Endothelial cell (in vitro differentiated cells): ENCODE measurements at places on chromosomes 16 and 17. TPM values are rescaled to one million over a fixed set of nuclear protein-coding genes. Genes with fewer than 3 reads are reported as not detected.

The DPEP1 gene
- 118 TPM for total RNA-seq

The RAP1GAP2 gene
- total RNA-seq, result 10.6 TPM

The CX3CL1 gene
- 9.2 TPM for total RNA-seq

The MRPS34 gene
- total RNA-seq, result 62.7 TPM

The KIF2B gene
- not detected for total RNA-seq

The DERL2 gene
- 83.4 TPM for total RNA-seq

The EME1 gene
- total RNA-seq, result 6.1 TPM

The NOXO1 gene
- total RNA-seq, result 0.23 TPM

The CDH5 gene
- total RNA-seq, result 1,308 TPM

The TBC1D28 gene
- not detected for total RNA-seq

The PDPK1 gene
- total RNA-seq, result 33.6 TPM

The KRT39 gene
- 0.15 TPM for total RNA-seq

The PEMT gene
- 29.7 TPM for total RNA-seq

- H3K27me3 ChIP-seq, result no peaks in the 10 kb centered on the region
- H3K27ac ChIP-seq, result no peak overlapping the region
- DNase-seq, result no peak
- no peaks in the 10 kb centered on the region for H3K4me1 ChIP-seq
- H3K36me3 ChIP-seq, result no peaks in the 10 kb centered on the region
These were observed 64.0 kb downstream of the SOX9 start for GRCh38 chr17:72184805-72185204.

DNA sequence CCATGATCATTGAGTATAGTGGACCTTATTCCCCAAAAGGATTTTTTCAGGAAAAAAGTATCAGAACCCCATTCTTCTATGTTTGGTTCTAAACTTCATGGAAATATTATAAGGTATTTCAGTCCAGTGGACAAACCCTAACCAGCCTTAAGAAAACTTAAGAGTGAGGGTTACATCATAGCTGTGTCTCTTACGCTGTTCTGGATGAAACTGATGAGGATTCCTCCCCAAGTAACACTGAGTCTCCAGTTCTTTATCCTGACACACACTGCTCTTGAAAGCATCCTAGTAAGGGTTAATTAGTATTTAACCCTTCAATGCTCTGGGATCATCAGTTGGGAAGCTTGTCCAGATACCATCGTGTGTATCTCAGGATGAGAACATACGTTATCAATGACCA, 5.0 kb downstream of the LYRM1 start:
- H3K4me1 ChIP-seq, result peaks cover 53% of the 10 kb centered on the region
- no peak for DNase-seq
- no peak overlapping the region for H3K4me3 ChIP-seq
- peaks cover 5% of the 10 kb centered on the region for H3K27me3 ChIP-seq
- no peak overlapping the region for H3K27ac ChIP-seq

GRCh38 chr17:80102664-80103448, 1.5 kb downstream of the GAA start:
- peaks cover 8% of the 10 kb centered on the region for H3K36me3 ChIP-seq
- peaks cover 9% of the 10 kb centered on the region for H3K4me1 ChIP-seq
- H3K27me3 ChIP-seq, result peaks cover 17% of the 10 kb centered on the region
- DNase-seq, result no peak
- no peak overlapping the region for H3K27ac ChIP-seq
- H3K4me3 ChIP-seq, result peak overlapping the region; percentile 5

- peaks cover 7% of the 10 kb centered on the region for H3K36me3 ChIP-seq
- H3K27me3 ChIP-seq, result peaks cover 2% of the 10 kb centered on the region
- H3K4me1 ChIP-seq, result no peaks in the 10 kb centered on the region
- no peak for DNase-seq
- no peak overlapping the region for H3K4me3 ChIP-seq
These were observed 33.4 kb upstream of the CLEC18A start for GRCh38 chr16:69917739-69918138.

GRCh38 chr17:64178011-64178825, 48.3 kb upstream of the ERN1 start:
- H3K36me3 ChIP-seq, result peaks cover 5% of the 10 kb centered on the region
- DNase-seq, result no peak
- H3K4me1 ChIP-seq, result peaks cover 12% of the 10 kb centered on the region
- no peak overlapping the region for H3K27ac ChIP-seq

DNA sequence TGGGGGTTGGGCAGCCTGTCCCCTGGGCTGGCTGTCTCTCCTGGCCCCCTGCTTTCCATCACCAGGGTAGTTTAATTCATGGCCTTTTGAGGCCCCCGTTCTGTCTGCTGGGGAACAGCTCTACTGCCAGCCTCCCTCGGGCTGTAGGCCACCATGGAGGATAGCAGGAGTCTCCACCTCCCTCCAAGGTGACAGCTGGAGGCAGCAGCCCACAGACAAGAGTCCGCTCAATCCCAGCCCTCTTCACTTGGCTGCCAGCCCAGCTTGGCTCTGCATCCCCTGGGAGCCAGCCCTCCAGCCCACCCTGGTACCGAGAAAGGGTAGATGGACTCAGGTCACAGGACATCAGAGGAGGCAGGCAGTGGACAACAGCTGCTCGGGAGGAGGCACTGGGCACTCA, 194.6 kb upstream of the SDK2 start:
- no peak overlapping the region for H3K27ac ChIP-seq
- H3K4me1 ChIP-seq, result peaks cover 4% of the 10 kb centered on the region
- peaks cover 5% of the 10 kb centered on the region for H3K27me3 ChIP-seq
- H3K4me3 ChIP-seq, result no peak overlapping the region
- no peak for DNase-seq

GRCh38 chr16:69276148-69277115, 34.7 kb upstream of the VPS4A start:
- H3K27ac ChIP-seq, result no peak overlapping the region
- peaks cover 3% of the 10 kb centered on the region for H3K4me1 ChIP-seq
- DNase-seq, result no peak
- H3K27me3 ChIP-seq, result no peaks in the 10 kb centered on the region

DNA sequence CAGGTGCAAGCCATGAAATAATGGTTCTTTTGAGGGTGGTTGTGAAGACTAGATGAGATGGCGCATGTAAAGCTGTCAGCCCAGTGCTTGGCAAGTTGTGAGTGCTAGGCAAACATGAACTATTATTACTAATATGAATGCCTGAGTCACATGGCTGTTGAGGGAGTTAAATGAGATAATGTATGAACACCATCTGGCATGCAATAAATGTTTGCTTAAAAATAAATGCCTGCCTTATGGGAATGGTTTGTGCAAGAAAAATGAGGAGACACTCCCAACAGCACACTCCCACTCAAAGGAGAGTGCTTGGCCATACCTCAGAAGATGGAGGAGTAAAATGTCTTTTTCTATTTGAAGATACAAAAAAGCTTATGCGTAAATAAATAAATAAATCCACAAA, 3.6 kb downstream of the MAPK3 start:
- H3K36me3 ChIP-seq, result peaks cover 5% of the 10 kb centered on the region
- H3K27me3 ChIP-seq, result peaks cover 7% of the 10 kb centered on the region
- H3K4me3 ChIP-seq, result peak overlapping the region; percentile 50
- peaks cover 7% of the 10 kb centered on the region for H3K4me1 ChIP-seq
- H3K27ac ChIP-seq, result no peak overlapping the region

GRCh38 chr17:77631307-77631706, 327.2 kb upstream of the TNRC6C start:
- DNase-seq, result no peak
- H3K4me3 ChIP-seq, result no peak overlapping the region
- peaks cover 5% of the 10 kb centered on the region for H3K4me1 ChIP-seq
- H3K27ac ChIP-seq, result no peak overlapping the region
- H3K36me3 ChIP-seq, result no peaks in the 10 kb centered on the region
- H3K27me3 ChIP-seq, result peaks cover 4% of the 10 kb centered on the region

GRCh38 chr17:57259306-57259705, 3.0 kb downstream of the MSI2 start:
- peak overlapping the region; percentile 97 for H3K4me3 ChIP-seq
- peaks cover 6% of the 10 kb centered on the region for H3K27me3 ChIP-seq
- peaks cover 38% of the 10 kb centered on the region for H3K4me1 ChIP-seq
- DNase-seq, result no peak
- no peak overlapping the region for H3K27ac ChIP-seq

- peaks cover 41% of the 10 kb centered on the region for H3K36me3 ChIP-seq
- peak overlapping the region; percentile 76 for H3K27ac ChIP-seq
- peak overlapping the region; percentile 91 for H3K4me3 ChIP-seq
These were observed 820 bp downstream of the TLCD1 start for GRCh38 chr17:28725166-28725659.

DNA sequence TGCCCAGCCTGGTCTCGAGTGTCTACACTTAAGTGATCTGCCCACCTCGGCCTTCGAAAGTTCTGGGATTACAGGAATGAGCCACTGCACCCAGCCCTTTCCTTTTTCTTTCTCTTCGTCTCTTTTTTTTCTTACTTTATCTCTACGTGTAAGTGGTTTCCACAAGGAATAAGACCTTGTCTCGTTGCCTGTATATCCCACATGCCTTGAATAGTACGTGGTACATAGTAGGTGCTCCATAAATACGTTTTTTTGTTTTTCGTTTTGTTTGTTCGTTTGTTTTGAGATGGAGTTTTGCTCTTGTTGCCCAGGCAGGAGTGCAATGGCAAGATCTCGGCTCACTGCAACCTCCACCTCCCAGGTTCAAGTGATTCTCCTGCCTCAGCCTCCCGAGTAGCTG, 86.0 kb downstream of the YPEL2 start:
- no peak overlapping the region for H3K27ac ChIP-seq
- no peak for DNase-seq
- H3K36me3 ChIP-seq, result no peaks in the 10 kb centered on the region
- peaks cover 2% of the 10 kb centered on the region for H3K27me3 ChIP-seq

DNA sequence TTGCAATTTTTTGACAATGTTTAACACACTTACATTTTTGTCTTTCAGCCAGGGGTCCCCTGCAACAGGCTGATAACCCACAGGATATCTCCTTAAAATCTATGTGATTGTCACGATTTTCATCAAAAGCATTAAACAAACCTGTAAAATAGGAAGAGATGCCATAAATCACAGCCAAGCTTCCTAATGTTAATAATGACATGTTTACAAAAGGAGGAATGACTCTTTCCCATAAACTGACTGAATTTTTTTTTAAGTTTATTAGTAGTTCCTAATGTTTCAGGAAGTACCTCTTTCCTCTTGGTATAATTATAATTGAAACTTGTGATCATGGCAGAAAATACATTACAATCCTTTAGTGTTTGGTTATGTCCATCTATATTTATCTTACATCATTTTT, 119.6 kb downstream of the CA4 start:
- H3K4me3 ChIP-seq, result no peak overlapping the region
- peaks cover 3% of the 10 kb centered on the region for H3K4me1 ChIP-seq
- H3K27me3 ChIP-seq, result no peaks in the 10 kb centered on the region
- DNase-seq, result no peak

DNA sequence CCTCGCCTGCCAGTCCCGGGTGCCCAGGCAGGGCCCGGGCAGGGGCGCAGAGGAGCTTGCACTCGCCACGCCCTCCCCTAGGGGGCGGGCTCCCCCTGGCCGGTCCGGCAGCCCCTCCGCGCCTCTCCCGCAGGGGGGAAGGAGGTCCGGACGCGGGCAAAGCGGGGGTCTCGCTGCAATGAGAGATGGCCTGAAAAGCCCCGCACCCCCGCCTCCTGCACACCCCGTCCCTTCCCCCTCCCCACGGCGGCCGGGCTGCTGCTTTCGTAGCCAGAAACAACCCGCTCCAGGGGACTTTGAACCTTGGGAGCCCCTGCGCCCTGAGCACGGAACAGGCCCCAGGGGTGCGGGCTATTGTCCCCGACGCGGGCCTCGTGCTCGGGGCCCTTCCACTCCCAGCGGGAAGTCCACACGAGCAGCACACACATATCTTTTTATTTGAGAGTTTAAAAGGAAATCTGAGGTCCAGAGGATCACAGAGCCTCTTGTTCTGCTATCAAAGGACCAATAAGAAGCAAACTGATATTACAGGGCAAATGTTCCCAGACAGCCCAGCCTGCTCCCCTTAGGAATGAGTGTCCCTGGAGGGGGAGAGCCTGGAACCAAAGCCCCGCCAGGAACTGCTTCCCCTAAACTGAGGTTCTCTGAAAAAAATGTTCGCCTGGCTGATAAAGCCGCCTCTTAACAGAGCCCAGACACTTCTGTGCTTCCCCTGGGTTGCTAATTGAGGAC, 5.8 kb upstream of the CBX4 start:
- H3K27ac ChIP-seq, result no peak overlapping the region
- peaks cover 14% of the 10 kb centered on the region for H3K27me3 ChIP-seq
- no peak overlapping the region for H3K4me3 ChIP-seq
- H3K36me3 ChIP-seq, result no peaks in the 10 kb centered on the region

- H3K4me1 ChIP-seq, result peaks cover 25% of the 10 kb centered on the region
- peaks cover 9% of the 10 kb centered on the region for H3K36me3 ChIP-seq
- peak within 1 kb of the TSS; percentile 89 for H3K27ac ChIP-seq
- peaks cover 19% of the 10 kb centered on the region for H3K27me3 ChIP-seq
- peak; percentile 42 for DNase-seq
These were observed at the start of gene PLEKHH3 for GRCh38 chr17:42676424-42677011. Gene PLEKHH3, minus strand, starts transcription at chr17:42676994. Its CDS starts 431 bp downstream, at chr17:42676563.

- no peak for DNase-seq
- H3K36me3 ChIP-seq, result peaks cover 46% of the 10 kb centered on the region
- peak overlapping the region; percentile 73 for H3K4me3 ChIP-seq
- peaks cover 11% of the 10 kb centered on the region for H3K4me1 ChIP-seq
- H3K27ac ChIP-seq, result peak overlapping the region; percentile 64
These were observed 5.3 kb downstream of the ELOB start for GRCh38 chr16:2771496-2772402.

GRCh38 chr16:53534206-53534605, 31.2 kb upstream of the AKTIP start:
- H3K4me1 ChIP-seq, result no peaks in the 10 kb centered on the region
- DNase-seq, result no peak
- no peak overlapping the region for H3K4me3 ChIP-seq
- H3K27ac ChIP-seq, result no peak overlapping the region
- H3K36me3 ChIP-seq, result peaks cover 8% of the 10 kb centered on the region

GRCh38 chr17:44979426-44979995, 11.4 kb upstream of the C1QL1 start:
- DNase-seq, result no peak
- no peak overlapping the region for H3K27ac ChIP-seq
- H3K4me3 ChIP-seq, result no peak overlapping the region
- no peaks in the 10 kb centered on the region for H3K36me3 ChIP-seq

DNA sequence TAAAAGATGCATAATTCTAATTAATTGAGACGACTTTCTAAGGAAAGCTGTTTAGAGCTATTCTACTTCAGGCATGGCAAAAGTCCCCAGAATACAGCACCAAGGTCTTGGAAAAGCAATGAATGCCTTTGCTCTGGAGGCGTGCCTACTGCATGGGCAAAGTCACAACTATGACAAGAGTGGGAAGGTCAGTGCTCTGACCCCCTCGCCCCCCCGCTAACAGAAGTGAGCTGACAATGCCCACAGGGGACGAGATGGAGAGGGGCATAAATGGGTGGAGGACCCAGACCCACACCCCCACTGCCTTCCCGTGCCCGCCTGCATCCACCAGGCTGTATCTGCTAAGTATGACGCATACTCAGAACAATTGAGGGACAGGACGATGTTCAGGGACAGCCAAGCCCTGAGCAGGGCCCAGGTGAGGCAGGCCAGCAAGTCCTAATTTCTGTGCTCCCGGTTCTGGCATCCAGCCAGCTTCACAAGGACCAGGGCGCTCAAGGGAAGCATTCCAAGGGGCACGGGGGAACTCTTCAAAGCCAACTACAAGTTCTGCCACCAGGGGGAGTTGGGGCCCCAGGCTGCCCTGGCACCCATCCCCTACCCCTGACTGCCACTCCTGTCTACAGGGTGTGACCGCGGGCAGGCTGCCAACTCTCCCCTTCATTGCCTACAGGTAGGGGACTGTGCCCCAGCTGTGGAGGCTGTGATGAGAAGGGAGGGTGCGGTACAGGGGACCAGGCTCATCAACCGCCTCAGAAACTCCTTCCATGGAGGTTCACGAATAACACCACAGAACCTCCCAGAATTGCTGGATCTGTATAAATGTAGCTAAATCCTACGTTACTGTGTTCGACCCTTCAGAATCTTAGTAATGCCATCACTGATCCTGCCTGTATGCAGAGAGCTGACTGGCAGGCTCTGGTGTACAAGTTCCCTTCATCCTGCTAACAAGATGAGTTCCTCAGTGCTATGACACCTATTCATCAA, 20.8 kb downstream of the NPRL3 start:
- H3K4me3 ChIP-seq, result no peak overlapping the region
- H3K36me3 ChIP-seq, result peaks cover 16% of the 10 kb centered on the region
- no peaks in the 10 kb centered on the region for H3K4me1 ChIP-seq
- no peak overlapping the region for H3K27ac ChIP-seq
